ENCODE measurements at places on chromosomes 11 and 22.

- peaks cover 27% of the 10 kb centered on the region for H3K36me3 ChIP-seq
- peak overlapping the region; percentile 89 for H3K27ac ChIP-seq
- peaks cover 55% of the 10 kb centered on the region for H3K4me1 ChIP-seq
Observed at GRCh38 chr11:14645015-14645912, 1.7 kb downstream of the PDE3B start.

- H3K36me3 ChIP-seq: peaks cover 26% of the 10 kb centered on the region
- DNase-seq: no peak
- H3K4me3 ChIP-seq: peak overlapping the region; percentile 90
- no peaks in the 10 kb centered on the region for H3K27me3 ChIP-seq
- peaks cover 39% of the 10 kb centered on the region for H3K4me1 ChIP-seq
Observed at GRCh38 chr11:3796801-3797328, 489 bp downstream of the NUP98 start.

DNA sequence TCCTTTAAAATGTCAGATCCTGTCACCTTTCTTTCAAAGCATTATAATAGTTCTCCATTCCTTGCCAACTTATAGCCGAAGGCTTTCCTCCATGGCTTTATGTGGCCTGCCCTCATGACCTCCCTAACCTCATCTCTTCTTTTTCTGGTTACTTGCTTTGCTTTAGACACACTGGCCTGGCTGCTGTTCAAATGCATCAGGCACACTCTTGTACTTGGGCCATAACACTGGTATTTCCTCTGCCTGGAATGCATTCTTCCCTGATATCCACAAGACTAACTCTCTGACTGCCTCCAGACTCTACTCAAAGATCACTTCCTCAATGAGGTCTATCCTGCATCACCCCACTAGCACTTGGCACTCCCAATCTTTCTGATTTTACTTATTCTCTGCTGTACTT is 710.3 kb downstream of the KCNA4 start:
- H3K27me3 ChIP-seq: no peaks in the 10 kb centered on the region
- H3K27ac ChIP-seq: no peak overlapping the region
- no peaks in the 10 kb centered on the region for H3K4me1 ChIP-seq
- H3K4me3 ChIP-seq: no peak overlapping the region

- no peaks in the 10 kb centered on the region for H3K4me1 ChIP-seq
- H3K27me3 ChIP-seq: no peaks in the 10 kb centered on the region
- H3K36me3 ChIP-seq: no peaks in the 10 kb centered on the region
- DNase-seq: no peak
- H3K27ac ChIP-seq: no peak overlapping the region
- no peak overlapping the region for H3K4me3 ChIP-seq
Observed at GRCh38 chr11:2569731-2570210, 125.0 kb downstream of the KCNQ1 start.

GRCh38 chr11:110098645-110099044 is 5.5 kb downstream of the ZC3H12C start:
- no peak for DNase-seq
- H3K27ac ChIP-seq: no peak overlapping the region
- no peaks in the 10 kb centered on the region for H3K36me3 ChIP-seq
- H3K27me3 ChIP-seq: peaks cover 28% of the 10 kb centered on the region

GRCh38 chr11:17596310-17596669 is 49.2 kb downstream of the OTOG start:
- H3K4me3 ChIP-seq: no peak overlapping the region
- H3K36me3 ChIP-seq: no peaks in the 10 kb centered on the region
- H3K4me1 ChIP-seq: peaks cover 6% of the 10 kb centered on the region
- peak; percentile 4 for DNase-seq
- H3K27ac ChIP-seq: no peak overlapping the region
- peaks cover 6% of the 10 kb centered on the region for H3K27me3 ChIP-seq

- no peak overlapping the region for H3K27ac ChIP-seq
- H3K36me3 ChIP-seq: no peaks in the 10 kb centered on the region
- H3K4me3 ChIP-seq: no peak overlapping the region
- no peak for DNase-seq
- H3K27me3 ChIP-seq: no peaks in the 10 kb centered on the region
- H3K4me1 ChIP-seq: no peaks in the 10 kb centered on the region
Observed at GRCh38 chr22:42353883-42354727, 78.1 kb downstream of the NFAM1 start.

DNA sequence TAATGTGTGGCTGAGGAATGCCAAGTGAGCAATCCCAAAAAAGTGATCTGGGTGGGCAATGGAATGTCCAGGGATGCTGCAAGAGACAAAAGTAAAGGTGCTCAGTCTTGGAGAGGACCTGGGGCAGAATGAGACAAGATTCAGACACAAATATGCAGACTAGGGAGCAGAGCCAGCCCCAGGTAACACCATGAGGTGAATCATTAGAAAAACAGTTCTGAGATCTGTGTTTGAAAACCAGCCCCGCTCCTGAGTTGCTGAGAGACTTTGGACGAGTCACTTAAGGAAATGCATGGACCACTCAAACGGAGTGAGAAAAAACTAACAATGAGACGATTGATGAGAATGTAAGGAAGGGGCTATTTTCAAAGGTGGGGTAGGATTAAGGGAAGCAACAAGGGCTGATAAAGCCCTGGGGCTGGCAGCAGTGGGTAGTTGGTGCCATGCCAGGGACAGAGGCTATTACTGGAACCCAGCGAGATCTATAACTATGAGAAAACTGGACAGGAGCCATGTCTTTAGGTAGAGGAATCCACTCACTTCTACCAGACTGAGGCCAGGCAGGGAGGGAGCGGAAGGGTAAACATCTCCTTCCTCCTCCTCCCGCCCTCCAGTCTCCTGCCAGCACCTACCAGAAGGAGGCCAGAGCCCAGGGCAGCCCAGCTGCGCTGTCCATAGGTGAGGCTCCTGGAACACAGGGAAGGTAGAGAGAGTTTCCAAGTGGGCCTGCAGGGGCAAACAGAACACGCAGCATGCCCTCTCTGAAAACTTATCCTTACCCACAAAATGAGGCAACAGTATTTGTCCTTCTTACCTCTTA is 130.4 kb upstream of the TEAD1 start:
- H3K4me1 ChIP-seq: no peaks in the 10 kb centered on the region
- H3K27ac ChIP-seq: no peak overlapping the region
- H3K4me3 ChIP-seq: no peak overlapping the region
- no peaks in the 10 kb centered on the region for H3K27me3 ChIP-seq

- no peaks in the 10 kb centered on the region for H3K36me3 ChIP-seq
- H3K4me3 ChIP-seq: no peak overlapping the region
- no peaks in the 10 kb centered on the region for H3K4me1 ChIP-seq
- H3K27me3 ChIP-seq: peaks cover 4% of the 10 kb centered on the region
- no peak overlapping the region for H3K27ac ChIP-seq
Observed at GRCh38 chr11:8250981-8251615, 12.6 kb downstream of the LMO1 start.

- H3K36me3 ChIP-seq: no peaks in the 10 kb centered on the region
- DNase-seq: peak; percentile 37
- H3K4me1 ChIP-seq: no peaks in the 10 kb centered on the region
- no peaks in the 10 kb centered on the region for H3K27me3 ChIP-seq
Observed at GRCh38 chr22:34105461-34106062, 185.3 kb upstream of the LARGE1 start.

GRCh38 chr11:34192481-34193401 is 87.3 kb downstream of the NAT10 start:
- DNase-seq: peak; percentile 51
- H3K36me3 ChIP-seq: no peaks in the 10 kb centered on the region
- H3K4me3 ChIP-seq: no peak overlapping the region
- peaks cover 3% of the 10 kb centered on the region for H3K27me3 ChIP-seq
- peaks cover 5% of the 10 kb centered on the region for H3K4me1 ChIP-seq

DNA sequence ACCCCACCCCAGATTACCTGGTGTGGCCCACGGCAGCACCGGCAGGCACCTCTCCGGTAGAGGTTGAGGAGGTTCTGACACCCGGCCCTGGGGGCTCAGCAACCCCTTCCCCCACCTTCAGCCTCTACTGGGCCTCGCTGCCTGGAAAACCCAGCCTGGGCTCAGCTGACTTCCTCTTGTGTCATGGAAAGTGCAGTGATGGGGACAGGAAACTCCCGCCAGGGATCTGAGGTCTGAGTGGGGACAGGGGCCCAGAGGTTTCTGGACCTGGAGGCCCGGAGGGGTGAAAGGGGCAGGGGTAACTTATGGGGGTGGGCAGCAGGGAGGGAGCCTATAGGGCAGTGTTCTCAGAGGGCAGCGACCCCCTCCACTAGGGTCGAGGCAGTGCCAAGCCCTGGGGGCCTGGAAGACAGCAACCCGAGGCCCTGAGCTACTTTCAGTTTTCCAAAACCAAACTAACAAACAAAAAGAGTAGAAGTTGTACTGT is 10.0 kb upstream of the CD5 start:
- DNase-seq: peak; percentile 88
- H3K27me3 ChIP-seq: no peaks in the 10 kb centered on the region
- peaks cover 69% of the 10 kb centered on the region for H3K4me1 ChIP-seq
- H3K36me3 ChIP-seq: peaks cover 39% of the 10 kb centered on the region

DNA sequence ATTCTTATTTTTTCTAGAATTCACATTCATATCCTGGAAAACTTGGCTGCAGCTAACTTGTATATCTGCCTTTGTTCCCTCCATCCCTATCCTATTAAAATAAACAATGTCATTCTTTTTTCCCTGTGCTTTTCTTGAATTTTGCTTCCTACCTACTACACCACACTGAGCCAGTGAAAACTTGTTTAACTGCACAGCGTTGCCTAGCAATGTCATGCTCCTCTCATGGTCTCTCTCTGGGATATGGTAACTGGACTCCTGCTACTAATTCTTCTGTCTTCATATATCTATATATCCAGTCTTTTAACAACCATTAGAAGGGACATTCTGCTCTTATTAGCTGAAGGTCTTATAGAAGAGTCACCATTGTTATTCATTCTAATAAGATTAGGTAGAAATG is 434.4 kb downstream of the METTL15 start:
- H3K4me3 ChIP-seq: no peak overlapping the region
- H3K27ac ChIP-seq: no peak overlapping the region
- DNase-seq: no peak
- H3K36me3 ChIP-seq: no peaks in the 10 kb centered on the region
- H3K4me1 ChIP-seq: no peaks in the 10 kb centered on the region

GRCh38 chr11:111694851-111695250 is 71.3 kb downstream of the PPP2R1B start:
- no peak for DNase-seq
- no peak overlapping the region for H3K4me3 ChIP-seq
- peaks cover 5% of the 10 kb centered on the region for H3K36me3 ChIP-seq
- H3K27ac ChIP-seq: no peak overlapping the region

DNA sequence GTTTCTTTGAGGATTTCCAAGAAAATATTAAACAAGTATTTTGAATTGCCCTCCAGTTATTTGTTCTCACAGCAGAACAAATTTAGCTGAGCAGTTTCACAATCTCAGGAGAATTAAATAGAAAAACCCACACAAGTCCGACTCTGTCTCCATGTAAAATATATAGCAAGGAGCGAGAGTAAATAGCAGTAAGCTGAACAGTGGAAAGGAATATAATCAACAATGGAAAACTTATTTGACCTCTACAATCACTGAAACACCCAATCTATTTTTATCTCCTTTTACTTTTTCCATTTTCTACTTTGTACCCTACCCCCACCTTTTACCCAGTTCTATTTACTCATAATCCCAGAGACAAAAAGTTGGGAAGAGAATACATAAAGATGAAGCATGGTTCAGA is 34.4 kb downstream of the NARS2 start:
- H3K36me3 ChIP-seq: peaks cover 11% of the 10 kb centered on the region
- H3K4me3 ChIP-seq: no peak overlapping the region
- H3K4me1 ChIP-seq: peaks cover 6% of the 10 kb centered on the region
- no peak overlapping the region for H3K27ac ChIP-seq

GRCh38 chr22:38203855-38204514 is 2.2 kb downstream of the MAFF start:
- DNase-seq: peak; percentile 43
- peak overlapping the region; percentile 31 for H3K27ac ChIP-seq

- no peaks in the 10 kb centered on the region for H3K4me1 ChIP-seq
- no peak for DNase-seq
- no peak overlapping the region for H3K27ac ChIP-seq
- no peak overlapping the region for H3K4me3 ChIP-seq
Observed at GRCh38 chr11:60964801-60965200, 6.7 kb upstream of the CD6 start.

DNA sequence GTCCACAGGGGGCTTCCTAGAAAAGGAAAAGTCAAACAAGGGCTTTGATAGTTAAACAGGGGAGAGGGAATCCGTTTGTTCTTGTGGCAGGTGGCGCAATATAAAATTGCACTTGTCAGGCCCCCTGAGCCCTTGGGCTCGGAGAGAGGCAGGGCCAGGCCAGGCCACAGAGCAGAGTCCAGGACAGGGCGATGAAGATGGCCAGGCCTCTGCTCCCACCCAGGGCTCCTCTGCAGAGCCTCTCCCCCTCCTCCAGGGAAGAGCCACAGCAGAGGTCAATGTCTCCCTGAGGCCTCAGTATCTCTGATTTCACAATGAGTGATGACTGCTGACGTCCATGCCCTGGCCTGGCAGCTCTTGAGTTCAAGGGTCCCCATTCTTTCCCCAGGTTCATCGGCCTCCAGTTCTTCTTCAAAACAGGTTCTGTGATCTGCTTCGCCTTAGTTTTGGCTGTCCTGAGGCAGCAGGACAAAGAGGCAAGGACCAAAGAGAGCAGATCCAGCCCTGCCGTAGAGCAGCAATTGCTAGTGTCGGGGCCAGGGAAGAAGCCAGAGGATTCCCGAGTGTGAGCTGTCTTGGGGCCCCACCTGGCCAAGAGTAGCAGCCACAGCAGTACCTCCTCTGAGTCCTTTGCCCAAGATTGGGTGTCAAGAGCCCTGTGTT is 36.4 kb upstream of the TPBGL start:
- H3K4me3 ChIP-seq: no peak overlapping the region
- no peak overlapping the region for H3K27ac ChIP-seq
- H3K4me1 ChIP-seq: no peaks in the 10 kb centered on the region
- no peaks in the 10 kb centered on the region for H3K27me3 ChIP-seq
- no peak for DNase-seq

GRCh38 chr11:75855206-75855605 is 40.2 kb downstream of the UVRAG start:
- H3K4me1 ChIP-seq: peaks cover 13% of the 10 kb centered on the region
- H3K27ac ChIP-seq: no peak overlapping the region
- no peaks in the 10 kb centered on the region for H3K27me3 ChIP-seq
- no peak overlapping the region for H3K4me3 ChIP-seq

DNA sequence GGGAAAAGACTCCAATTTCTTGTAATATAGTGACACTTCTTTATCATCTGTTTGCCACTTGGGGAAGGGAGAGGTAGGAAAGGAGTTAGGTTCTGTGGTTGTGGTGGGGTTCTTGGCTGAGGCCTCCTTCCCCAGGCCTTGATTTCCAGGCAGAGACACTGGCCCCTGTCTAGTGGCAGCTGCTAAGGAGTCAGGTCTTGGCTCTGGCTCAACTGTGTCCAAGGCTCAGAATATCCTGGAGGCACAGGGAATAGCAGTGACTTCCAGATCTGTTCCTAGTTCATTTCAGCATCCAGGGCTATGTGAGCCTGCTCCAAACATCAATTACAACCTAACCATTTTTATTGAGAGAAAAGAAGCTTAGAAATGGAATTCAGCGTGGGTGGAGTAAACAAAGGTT is 29.5 kb downstream of the PPFIBP2 start:
- no peak for DNase-seq
- H3K27ac ChIP-seq: no peak overlapping the region
- no peak overlapping the region for H3K4me3 ChIP-seq
- H3K36me3 ChIP-seq: no peaks in the 10 kb centered on the region
- no peaks in the 10 kb centered on the region for H3K27me3 ChIP-seq
- H3K4me1 ChIP-seq: peaks cover 12% of the 10 kb centered on the region

- H3K4me1 ChIP-seq: no peaks in the 10 kb centered on the region
- no peaks in the 10 kb centered on the region for H3K36me3 ChIP-seq
- H3K27ac ChIP-seq: no peak overlapping the region
- H3K4me3 ChIP-seq: no peak overlapping the region
- peaks cover 8% of the 10 kb centered on the region for H3K27me3 ChIP-seq
Observed at GRCh38 chr11:119623682-119624081, 105.3 kb downstream of the NECTIN1 start.

- no peaks in the 10 kb centered on the region for H3K4me1 ChIP-seq
- peaks cover 4% of the 10 kb centered on the region for H3K27me3 ChIP-seq
- no peak overlapping the region for H3K4me3 ChIP-seq
- DNase-seq: no peak
- no peak overlapping the region for H3K27ac ChIP-seq
- H3K36me3 ChIP-seq: no peaks in the 10 kb centered on the region
Observed at GRCh38 chr11:58316142-58316541, 42.7 kb downstream of the OR5B17 start.
